Kidney glomerular epithelial cell (primary cell): ENCODE measurements at places on chromosomes 6 and 20.

DNA sequence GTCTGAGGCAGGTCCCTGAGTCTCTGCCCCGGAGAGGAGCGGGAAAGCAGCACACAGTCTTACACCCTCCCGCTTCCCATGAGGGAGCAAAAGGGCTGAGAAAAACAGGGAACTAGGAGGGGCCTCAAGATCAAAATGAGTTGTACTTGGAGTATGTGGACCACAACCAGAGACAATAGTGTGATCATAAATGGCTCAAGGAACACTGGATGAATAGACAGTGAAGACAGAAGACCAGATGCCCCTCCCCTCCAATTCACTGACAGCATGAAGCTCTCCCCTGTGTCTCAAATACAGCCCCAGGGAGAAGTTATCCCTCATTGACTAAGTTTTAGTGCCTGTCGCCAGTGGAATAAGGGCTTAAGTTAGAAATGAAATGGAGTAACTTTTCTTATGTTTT, 191.0 kb downstream of the TFAP2A start:
- DNase-seq: no peak

DNA sequence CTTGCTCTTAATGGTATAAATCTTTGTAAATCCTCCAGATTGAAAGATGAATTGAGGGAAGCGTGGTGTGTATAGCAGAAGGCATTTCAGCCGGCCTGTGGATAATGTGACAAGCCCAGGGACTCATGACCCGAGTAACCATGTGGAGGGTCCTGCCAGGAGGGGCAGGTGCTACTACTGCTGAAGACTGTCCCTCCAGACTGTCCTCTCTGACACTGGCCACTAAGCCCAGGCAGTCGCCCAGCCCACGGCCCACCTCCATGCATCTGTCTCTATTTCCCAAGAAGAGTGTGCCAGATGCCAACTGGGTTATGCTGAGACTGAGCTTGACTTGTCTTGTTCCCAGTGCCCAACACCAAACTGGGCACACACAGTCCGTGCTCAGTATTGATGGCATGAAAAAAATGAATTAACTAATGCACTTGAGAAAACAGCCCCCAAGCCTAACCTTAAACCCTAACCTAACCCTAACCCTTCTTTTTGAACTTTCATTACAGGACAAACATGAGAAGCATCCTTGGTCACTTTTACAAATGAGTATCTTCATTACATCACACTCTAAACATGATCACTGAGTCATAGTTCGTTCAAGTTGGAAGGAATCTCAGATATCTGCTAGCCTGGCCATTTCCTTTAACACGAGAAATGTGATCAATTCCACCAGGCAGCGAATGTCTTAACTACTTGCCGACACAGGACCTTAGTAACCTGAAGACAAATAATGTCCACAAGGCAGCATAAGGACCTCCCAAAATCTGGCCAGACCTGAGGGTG, 182.2 kb upstream of the RREB1 start:
- peak; percentile 16 for DNase-seq

DNA sequence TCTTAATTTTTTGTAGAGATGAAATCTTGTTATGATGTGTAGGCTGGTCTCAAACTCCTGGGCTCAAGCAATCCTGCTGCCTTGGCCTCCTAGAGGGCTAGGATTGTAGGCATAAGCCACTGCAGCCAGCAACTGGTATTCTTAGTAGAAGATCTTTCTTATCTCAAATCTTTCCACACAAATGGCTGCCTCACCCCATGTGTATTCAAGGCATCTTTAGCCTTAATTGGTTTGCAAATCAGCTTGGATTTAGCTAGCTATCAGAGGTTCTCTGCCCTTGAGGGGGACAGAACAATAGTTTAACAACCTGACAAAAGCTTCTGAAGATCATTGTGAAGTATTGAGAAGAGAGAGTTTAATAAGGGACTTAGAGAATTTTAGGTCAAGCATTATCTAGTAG, 17.9 kb upstream of the ABRACL start:
- no peak for DNase-seq

DNA sequence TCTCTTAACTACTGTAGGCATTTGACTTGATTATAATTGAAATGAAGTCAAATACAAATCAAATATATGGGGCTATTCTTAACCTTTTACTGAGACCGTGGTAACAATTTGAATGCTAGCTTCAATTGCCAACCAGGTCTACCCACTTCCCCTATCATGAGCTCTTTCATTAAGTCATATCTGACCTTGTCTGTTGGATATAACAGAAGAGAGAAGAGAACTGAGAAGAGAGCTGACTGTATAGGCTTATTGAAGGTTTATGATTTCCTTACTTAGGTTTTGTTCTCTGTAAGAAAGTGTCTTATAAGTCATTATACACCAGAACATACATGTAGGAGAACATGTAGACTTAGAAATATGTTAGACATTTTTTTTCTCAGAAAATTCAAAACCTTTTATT, 549.4 kb downstream of the COL12A1 start:
- DNase-seq: no peak

GRCh38 chr20:34043025-34043424, 49.3 kb downstream of the RALY start:
- DNase-seq: no peak

- no peak for DNase-seq
These were observed 501.0 kb upstream of the MARCKS start for GRCh38 chr6:113356139-113356538.

- no peak for DNase-seq
These were observed 58.6 kb downstream of the SNAI1 start for GRCh38 chr20:50041246-50041873.

- DNase-seq: peak; percentile 88
These were observed 232.4 kb upstream of the FOXQ1 start for GRCh38 chr6:1079525-1079924.

- DNase-seq: no peak
These were observed 139.5 kb downstream of the BCAS1 start for GRCh38 chr20:53930651-53931504.

DNA sequence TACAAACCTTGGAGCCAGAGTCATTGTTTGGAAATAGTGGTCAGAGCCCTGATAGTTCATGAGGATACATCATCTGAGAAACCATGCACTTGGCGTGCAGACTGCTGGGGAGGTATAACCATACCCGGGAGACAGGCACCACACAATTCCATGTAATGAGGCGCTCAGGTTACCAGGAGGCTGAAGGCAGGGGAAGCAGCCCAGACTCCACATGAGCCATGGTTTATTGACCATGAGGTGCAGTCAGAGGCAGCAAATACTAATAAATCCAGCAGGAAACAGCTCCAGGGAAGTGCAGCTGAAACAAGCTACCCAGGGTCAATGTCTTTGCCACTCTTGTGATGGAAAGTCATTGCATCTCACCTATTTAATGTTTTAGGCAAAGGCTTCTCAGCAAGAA, 156.0 kb downstream of the TBC1D7 start:
- DNase-seq: no peak

DNA sequence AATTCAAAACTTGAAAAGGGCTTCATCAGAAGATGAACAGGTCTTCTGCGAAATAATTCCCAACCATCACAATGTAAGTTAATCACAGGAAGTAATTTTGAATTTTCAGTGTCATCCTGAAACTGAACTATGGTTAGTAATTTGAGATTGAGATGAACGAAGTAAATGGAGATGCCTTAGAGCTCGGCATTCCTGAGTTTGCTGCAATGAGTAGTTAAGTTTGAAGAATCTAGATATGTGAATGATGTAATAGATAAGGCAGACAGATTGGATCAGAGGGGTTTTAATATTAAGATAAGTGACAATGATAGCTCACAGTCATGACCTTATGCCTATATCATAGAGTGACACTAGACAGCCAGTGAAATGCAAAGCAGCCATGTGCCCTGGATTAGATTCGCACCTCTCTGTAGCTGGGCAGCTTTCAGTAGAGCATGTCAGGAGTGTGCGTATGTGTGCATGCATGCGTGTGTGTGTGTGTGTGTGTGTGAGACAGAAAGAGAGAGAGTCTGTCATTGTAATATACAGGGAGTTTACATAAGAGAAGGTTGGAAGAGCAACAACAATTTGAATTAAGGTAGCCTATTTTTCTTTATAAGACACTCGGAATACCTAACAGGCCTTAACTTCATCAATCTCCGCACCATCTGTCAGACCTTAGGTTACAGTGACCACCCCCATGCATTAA, 233.0 kb downstream of the GMPR start:
- DNase-seq: peak; percentile 5

GRCh38 chr20:38222923-38223742, 37.4 kb downstream of the KIAA1755 start:
- no peak for DNase-seq

GRCh38 chr6:146433881-146434731, 109.5 kb upstream of the RAB32 start:
- no peak for DNase-seq

DNA sequence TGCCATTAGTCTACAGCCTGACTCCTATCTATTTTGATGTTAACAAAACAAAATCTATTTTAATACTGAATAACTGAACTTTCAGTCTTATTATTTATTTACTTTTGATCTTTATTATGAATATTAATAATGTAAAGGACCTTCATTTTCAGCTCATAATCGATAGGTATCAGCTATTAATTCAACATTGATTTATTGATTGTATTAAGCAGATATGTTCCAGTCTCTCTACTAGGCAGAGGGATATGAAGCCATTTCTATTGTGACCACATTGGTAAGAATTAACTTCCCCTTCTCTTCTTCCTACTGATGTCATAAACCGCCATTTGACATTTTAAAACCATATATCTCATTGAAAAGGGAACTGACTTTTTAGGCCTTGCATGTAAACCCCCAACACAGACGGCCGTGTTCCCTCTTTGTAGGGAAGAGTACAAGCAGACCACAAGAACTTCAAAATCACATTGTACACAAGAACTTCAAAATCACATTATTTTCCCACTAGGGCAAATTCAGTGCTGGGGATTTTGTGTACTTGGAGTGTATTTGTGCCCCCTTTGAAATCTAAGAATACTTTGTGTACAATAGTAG, 69.5 kb upstream of the FABP7 start:
- DNase-seq: no peak

DNA sequence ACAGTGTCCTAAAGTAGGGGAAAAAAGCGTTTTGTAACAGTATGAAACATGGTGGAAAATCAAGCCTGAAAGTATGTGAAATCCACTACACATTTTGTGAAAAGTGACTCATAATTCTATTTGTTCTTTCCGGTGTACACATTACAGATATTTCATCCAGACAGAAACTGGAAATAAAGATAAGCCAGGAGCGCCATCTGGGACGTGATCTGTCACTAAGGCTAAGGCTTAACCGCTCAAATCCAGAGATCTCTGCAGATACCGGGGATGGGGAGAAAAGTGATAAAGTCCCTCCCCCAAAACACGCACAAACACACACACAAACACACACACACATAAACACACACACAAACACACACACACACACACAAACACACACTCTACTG, 26.6 kb upstream of the SRSF6 start:
- DNase-seq: no peak

DNA sequence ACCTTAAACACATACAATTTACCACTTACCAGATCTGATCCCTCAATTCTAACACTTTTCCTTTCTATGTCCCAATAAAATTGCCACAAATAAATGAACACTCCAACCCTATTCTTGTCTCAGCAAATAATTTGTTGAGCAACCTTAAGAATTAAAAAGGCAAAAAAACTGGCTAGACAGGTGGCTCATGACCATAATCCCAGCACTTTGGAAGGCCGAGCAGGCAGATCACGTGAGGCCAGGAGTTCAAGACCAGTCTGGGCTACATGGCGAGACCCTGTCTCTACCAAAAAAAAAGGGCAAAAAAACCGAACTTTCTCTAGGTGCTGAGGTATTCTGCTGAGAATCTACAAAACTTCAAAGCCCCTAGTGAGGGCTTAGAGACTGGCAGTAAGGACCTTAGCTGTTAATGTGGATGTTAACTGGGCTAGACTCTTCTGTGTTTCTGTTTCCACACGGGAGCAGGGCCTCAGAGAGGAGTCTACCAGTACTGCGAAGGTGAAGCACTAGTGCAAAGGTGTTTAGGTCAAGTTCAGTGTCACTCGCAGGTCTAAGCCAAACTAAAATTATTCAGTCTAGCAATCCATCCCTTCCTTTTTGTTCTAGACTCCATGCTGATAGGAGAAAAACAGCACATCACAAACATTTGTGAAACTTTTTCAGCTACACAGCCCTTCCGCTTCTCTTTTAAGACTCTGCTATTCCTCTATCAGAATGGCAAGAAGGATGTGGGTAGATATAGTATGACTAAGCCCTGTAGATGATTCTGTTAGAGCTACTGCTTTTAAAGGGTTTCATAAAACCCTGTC, 2.6 kb downstream of the FASTKD5 start:
- no peak for DNase-seq

GRCh38 chr20:1657556-1658334, at the start of gene SIRPG:
SIRPG (minus strand) TSS chr20:1657779; CDS start chr20:1657714, 65 bp downstream.
- no peak for DNase-seq

DNA sequence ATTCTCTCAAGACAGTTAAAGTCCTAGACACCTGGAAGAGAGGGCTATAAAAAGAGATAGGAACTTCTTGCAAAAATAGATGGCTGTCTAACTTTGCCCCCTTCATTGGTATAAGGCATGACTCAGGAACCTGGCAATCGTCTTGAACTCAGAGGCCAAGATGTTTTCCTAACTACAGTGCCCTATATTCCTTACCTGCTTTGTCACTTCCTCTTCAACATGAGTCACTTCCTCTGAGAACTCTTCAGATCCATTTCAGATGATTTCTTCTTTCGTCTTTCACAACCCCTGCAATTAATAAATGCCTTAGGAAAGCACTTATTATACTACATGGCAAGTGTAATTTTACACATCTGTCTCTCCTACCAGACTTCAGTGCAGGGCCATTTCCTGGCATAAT, 83.5 kb downstream of the HAO1 start:
- peak; percentile 44 for DNase-seq

DNA sequence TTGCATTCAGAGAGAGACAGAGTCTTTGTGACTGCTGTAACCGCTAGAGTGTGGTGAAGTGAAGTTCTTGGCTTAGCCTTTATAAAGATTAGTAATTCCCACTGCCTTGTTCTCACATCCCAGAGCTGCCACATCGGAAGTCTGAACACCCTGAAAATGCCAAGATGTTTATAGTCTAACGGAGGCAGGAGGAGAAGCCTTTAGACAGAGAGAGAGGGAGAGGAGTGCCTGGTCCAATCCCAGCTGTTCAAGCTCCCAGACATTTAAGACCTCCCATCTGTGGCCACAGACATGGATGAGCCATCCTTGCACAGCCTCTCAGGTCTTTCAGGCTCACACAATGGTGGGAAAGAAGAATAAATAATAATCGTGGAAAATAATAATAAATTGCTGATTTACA, 1422.8 kb upstream of the EYS start:
- no peak for DNase-seq

DNA sequence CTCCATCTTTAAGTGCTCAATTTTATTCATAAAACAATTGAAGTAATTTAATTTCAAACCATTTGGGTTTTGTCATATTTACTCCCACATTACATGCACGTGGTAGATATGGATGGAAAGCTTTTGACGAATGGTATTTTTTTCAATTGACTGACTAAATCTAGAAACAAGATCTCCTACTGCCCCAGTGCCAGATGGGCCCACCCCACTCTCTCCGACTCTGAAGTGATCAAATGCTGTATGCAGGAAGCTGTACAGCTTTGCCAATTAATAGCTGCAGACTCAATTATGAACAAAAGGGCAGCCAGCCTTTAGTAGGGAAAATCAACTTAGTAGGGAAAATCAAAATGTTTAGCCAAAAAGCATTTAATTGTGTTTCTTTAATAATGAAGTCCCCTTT, 46.2 kb downstream of the PACRG start:
- no peak for DNase-seq
